Activated naive CD4-positive, alpha-beta T cell treated with anti-CD3 and anti-CD28 coated beads, Interleukin-2, amount 50 U/mL, for 72 hours (primary cell): ENCODE measurements at places on chromosomes 5 and 9.

DNA sequence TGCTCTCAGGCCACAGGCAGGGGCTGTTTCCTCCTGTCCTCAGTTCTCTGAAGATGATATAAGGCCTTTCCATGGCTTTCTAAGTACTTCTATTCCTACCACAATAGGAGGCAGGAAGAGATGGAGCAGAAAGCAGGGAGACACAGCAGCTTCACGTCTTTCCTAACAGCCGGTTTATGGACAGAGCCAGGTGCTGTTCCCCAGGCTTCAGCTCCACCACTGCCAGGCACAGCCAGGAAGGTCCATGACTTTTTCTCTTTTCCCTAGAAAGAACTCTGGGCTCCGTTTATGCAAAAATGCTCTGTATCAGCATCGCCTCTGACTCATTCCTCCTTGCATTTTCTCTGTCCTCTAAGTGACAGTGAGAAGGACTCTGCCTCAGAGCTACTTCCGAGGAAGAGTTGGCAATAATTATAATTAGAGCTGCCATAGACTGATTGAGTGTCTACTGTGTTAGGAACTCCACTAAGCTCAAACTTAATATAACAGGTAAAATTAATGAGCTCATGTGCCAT, 478.5 kb downstream of the RASEF start:
- DNase-seq: no peak

DNA sequence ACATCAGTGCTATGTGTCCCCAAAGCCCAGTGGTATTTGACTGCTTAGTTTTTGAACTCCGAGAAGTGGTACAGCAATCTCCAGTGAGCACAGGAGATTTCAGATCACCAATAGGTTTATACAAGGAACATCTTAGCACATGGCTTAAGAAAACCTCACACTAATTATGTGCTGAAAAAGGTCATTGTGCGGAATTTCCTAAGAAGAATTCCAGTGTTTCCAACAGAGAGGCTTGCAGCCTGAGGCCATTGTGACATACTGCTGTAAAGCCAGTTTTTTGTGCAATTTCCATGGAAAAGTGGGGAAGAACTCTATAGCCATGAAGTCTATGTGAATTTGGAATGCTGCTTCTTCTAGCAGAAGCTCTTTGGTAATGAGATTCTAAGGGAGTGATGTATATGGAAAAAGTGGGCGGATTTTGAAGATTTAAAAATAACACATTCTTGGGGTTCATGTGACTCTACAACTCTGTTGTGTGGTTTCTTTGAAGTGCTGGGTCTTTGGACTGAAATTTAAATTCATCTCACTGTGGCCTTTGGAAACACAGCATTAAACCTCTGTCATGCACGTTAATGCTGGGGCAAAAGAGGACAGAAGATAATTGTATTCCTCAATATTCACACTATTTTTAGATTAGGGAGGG, 110.5 kb upstream of the CD180 start:
- DNase-seq: no peak

- no peak for DNase-seq
These were observed 305.8 kb downstream of the PDE4D start for GRCh38 chr5:59587489-59588337.

DNA sequence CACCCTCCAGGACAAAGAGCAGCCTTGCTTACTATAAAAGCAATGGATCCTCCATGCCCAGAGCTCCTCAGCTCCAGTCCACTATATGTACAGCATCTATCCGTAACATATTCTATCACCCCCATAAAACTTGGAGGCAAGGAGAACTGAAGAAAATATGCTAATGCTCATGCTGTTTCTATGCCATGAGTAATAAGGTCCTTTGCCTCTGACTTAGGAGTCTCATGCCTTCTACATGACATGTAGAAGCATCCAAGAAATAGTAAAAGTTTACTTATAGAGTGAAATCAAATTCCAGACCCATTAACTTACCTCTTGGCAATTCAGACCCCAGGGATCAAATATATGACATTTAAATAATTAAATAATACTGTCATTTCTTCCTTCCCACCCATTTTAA, 33.7 kb downstream of the SSBP2 start:
- no peak for DNase-seq

GRCh38 chr5:38724301-38725030, 121.3 kb upstream of the OSMR start:
- DNase-seq: no peak

GRCh38 chr9:127293767-127294166, 29.2 kb downstream of the GARNL3 start:
- no peak for DNase-seq

- DNase-seq: peak; percentile 9
These were observed 7.9 kb downstream of the GABRP start for GRCh38 chr5:170791325-170791954.

- DNase-seq: peak; percentile 27
These were observed 1.1 kb downstream of the VLDLR start for GRCh38 chr9:2622461-2623287.

DNA sequence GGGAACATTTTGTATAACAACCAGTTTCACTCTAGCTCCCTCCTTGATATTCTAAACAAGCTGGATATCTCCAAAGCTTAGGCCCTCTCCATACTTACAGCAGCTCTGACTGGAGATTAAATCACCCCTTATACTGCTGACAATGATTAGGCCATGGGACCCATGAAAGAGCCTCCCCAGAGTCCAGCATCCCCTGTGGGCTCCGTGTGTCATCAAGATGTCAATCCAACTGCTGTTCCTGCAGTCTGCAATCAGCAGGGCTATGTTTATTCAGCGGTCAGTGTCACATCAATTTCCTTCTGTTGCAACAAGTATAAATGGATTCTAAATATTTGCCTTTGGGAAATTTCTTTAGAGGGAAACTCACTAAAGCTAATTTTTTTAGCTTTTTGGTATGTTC, 26.6 kb downstream of the PCDHAC2 start:
- no peak for DNase-seq

GRCh38 chr5:32551865-32552264, 33.5 kb upstream of the SUB1 start:
- DNase-seq: no peak

DNA sequence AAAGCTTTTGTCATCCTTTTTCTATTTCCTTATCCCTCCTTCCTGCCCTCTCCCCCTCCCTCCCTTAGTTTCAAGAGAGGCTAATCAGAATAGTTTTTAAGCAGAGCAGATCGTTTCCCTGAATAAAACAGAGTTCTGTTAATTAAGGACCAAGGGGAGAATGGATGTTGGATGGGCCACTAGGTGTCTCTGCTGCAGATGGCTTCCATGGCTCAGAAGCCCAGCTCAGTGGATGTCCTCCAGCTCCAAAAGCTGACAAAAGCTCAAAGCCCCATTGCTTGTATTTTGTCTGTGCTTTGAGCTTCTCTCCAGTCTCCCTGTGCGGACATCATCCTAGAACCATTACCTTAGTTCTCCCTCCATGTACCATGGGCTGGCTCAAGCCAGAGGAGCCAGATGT, 21.0 kb upstream of the NPR3 start:
- DNase-seq: no peak

DNA sequence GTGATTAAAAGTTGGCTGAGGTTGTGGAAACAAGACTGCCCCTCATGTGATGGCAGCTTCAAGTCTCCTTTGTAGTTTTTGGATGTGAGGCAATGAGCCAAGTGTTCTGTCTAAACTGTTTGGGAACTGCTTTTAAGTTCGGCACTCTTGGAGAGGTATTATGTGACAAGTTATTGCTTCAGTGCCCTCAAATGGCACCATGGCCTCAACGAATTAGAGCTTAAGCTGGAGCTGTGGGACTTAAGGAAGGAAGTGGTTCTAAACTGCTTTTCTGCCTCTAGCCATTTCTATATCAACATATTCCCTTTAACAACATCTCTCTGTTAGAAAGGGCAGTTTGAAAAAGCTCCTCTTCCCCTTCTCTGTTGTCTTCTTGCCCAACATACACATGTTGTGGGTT, 227.7 kb downstream of the RFK start:
- no peak for DNase-seq

DNA sequence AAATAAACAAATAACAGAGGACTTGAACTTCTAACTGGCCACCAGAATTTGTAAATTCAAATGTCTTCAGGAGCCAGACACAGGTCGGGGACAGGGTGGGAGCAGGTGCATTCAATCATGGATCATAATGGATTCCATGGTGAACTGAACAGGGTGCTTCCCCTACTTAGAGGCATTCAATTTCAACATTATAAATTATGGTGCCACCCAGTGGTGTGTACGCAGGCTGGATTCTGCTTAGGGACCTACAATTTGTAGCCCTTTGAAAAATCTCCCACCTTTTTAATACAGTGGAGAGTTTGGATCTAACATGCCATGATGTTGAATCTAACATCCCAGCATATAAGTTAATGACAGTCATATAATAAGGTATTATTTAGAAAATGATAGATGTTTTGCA, 22.3 kb downstream of the KLF9 start:
- no peak for DNase-seq

GRCh38 chr9:131473891-131474290, 28.8 kb upstream of the POMT1 start:
- DNase-seq: no peak

GRCh38 chr5:141121985-141122384, 367 bp downstream of the PCDHB4 start:
- no peak for DNase-seq

DNA sequence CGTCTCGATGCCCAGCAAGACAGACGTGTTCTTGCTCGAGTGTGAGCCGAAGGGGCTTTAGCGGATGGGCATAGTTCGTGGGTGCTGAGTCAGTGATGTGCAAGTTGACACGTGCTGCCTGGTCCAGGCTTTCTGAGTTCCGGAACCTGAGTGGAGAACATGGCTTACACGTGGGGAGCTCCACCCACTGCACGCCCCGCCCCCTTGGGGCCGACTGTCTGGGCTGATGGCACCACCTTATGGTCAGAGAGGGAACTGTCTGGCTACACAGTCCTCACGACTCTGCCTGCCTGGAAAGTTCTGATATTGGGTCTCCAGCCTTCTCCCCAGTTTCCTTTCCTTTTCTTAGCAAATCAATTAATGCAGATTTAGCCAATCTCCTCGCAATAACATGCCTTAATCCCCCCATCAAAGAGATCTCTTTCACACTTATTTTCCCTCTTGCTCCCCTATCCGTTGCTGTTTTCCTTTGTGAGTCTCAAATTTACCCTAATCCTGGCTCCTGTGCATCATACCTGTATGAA, 3.8 kb upstream of the STC2 start:
- DNase-seq: peak; percentile 95
